ENCODE measurements at places on chromosomes 4 and X.

DNA sequence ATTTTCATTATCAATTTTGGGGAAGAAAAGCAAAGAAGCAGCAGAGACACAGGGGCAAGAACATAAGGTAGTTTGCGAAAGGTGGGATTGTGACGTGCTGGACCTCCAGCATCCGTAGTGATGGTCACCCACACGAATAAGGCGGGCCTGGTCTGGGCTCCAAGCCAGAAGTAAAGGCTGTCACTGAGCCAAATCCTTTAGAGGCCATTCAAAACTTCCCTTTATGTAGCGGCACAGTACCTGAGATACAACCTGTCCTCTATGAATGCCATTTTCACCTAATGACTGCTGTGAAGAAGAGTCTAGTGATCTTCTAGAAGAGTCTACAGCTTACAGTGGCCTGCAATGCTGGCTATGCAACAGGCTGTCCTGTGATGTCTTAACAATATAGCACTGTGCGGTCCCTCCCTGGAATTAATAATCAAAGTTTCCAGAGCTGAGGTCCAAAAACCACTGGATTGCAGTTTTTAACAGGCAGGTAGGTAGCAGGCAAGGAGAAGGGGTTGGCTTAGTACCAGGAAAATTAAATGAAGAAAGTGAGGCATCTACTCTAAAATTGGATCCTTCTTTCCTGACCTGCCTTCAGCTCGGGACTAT is 56.2 kb downstream of the TRIML1 start:
- no peak for DNase-seq

- no peak for DNase-seq
These were observed 643.3 kb upstream of the FAM241A start for GRCh38 chr4:111501946-111502345.

DNA sequence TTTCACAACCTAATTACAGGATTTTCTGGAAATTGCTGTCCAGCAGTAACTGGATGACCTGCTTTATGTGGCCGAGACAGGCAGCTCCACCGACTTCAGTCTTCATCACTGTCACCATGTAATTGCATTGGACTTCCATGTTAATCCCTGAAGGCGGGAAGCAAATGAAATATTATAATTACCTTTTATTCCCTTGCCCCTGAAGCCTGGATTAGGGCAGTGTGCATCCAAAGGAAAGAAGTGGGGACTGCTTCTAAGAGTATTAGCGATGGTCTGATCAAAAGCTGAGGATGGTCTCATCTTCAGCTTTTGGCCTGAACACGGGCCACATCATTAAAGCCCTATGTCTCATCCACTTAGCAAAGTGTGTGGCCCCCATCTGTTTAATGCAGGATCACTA is 311.6 kb upstream of the GALNT7 start:
- DNase-seq = no peak

- no peak for DNase-seq
These were observed 79.9 kb downstream of the TRPC5OS start for GRCh38 chrX:111955901-111956300.

DNA sequence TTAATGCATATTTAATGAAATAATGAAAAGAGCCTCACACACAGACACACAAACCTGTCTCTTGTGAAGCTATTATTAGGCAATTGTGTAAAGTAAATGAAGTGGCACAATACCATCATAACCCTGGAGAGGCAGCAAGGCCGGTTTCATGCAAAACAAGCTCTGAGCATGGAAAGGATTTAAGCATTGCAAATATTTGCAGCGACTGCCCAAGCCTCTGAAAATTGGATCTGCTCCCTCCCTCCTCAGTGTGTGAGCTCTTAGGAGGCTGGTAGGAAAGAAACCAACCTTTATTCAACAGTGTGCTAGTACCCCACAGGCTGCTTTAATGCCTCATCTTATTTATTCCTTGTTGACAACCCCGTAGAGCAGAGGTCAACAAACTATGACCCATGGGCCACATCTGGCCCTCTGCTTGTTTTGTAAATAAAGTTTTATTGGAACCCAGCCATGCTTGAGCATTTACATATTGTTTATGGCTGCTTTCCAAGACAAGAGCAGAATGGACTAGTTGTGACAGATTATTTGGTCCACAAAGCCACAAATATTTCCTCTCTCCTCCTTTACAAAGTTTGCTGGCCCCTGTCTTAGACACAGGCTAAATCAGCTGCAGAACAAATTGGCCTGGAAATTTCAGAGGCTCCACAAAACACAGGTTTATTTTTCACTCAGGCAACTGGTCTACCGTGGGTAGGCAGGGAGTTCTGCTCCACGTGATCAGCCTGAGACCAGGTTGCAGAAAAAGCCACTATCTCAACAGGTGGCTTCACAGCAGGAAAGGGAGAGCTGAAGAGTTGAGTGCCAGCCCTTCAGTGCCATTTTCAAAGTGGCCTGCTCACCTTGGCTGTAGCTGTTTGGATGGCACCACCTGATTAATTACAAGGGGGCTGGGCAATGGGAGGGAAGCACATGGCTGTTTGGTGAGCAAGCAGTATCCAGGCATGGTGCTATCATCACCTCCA is 16.8 kb downstream of the RS1 start:
- DNase-seq = no peak

DNA sequence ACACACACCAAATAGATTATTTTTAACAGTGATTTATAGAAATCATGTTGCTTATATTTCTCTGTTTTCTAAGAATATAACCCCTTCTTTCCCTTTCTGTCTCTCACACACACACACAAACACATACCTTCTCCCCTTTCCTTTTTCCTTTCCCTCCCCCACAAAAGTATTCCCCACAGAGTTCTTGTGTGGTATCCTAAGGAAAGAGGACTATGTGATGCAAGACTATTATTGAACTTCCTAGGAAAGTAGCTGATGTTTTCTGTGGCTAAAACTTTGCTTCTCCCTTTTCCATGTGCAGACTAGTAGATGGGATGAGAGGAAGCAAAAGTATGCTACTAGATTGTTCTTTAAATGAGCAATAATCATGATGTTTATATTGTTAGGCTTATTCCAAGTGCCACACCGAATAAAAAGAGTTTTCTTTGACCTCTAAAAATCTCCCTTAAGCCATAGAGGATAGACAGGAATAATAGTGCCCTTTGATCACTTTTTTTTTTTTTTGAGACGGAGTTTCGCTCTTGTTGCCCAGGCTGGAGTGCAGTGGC is 38.7 kb downstream of the CPEB2 start:
- no peak for DNase-seq

DNA sequence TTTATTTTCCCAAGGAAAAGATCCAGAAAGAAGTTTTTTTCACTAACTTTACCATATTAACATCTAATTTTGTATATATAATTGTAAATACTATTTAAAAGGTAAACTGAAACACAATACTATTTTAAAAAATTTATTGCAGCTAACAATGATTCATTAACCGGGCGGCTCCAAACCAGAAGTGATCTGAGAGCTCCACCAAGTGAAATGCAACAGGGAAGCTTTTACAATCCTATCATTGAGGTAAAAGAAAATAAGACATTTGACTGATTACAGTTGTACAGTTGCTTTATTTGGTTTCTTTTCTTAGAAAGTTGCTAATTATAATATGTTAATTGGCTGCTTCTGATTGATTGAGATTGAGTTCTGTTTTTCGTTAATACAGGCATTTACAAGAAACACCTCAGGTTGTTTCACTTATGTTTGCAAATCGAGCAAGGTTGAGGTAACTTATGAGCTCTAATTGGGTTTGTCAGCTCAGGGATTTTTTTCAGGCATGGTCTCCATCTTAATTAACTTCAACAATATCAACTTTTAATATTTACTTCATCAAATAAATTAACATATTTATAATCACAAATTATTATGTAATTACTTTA is 220.2 kb upstream of the UGT8 start:
- no peak for DNase-seq

- no peak for DNase-seq
These were observed 203.1 kb downstream of the FAT4 start for GRCh38 chr4:125517831-125518230.

DNA sequence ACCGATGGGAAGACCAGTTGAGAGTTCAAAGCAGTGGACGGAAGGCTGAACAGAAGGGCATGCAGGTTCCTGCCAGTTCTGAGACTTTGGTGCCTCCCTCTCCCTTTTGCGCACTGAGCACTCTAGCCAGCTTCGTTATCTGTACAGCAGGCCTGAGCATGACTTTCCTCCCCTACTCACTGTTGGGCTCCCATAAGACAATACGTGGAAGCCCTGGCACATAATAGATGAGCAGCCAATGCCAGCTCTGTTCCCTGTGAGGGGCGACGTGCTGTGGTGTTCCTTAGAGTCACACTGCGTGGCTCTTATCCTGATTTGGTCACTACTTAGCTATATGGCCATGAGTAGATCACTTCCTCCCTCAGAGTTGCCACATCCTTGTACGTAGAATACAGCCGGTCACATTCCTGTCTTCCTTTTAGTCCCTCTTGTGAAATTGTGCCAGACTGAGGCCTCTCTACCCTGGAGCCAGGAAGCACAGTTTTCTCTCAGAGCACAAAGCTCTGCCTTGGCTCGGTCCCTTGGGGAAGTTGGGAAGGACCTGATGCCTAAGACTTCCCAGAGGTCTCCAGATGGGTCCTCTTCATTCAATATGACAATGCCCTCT is 160.4 kb upstream of the MAMLD1 start:
- DNase-seq = peak; percentile 61

DNA sequence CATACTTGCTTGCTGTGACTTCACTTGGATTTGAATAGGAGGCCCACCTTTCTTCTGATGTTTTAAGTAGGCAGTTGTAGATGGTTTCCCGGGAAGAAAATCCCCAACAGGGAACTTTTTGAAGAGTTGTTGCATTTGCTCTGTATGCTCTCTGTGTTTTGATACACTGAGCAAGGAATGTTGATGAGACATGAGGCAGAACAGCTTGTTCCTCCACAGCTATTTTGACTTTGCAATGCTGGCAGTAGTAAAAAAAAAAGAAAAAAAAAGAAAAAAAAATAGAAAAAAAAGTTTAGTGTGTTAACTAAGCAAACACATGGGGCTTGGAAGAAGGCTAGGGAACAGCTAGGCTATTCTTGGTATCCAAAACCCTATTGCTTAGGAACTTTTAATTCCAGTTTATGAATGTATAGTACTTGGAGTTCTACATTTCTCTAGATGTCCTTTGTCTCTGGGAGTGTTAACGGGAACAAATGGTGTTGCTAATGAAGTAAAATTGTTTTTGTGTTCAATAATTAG is 23.4 kb upstream of the PAQR3 start:
- DNase-seq = no peak

DNA sequence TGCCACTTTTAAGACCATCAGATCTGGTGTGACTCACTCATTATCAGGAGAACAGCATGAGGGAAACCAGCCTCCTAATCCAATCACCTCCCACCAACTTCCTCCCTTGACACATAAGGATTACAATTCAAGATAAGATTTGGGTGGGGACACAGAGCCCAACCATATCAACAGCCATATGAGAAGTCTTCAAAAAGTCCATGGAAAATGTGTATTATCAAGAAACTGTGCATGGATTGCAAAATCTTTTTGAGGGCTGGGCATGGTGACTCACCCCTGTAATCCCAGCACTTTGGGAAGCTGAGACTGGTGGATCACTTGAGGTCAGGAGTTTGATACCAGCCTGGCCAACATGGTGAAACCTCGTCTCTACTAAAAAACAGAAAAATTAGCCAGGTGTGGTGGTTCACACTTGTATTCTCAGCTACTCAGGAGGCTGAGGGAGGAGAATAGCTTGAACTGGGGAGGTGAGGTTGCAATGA is 17.8 kb upstream of the RPL39 start:
- peak; percentile 61 for DNase-seq

GRCh38 chr4:169231647-169232262 is 39.0 kb downstream of the SH3RF1 start:
- DNase-seq = no peak
